Mammary epithelial cell (primary cell): ENCODE measurements at places on chromosomes 3 and 15. TPM values are rescaled to one million over a fixed set of nuclear protein-coding genes. Genes with fewer than 3 reads are reported as not detected.

GRCh38 chr3:99838755-99839154, 21.1 kb downstream of the CMSS1 start:
- no peak for DNase-seq

DNA sequence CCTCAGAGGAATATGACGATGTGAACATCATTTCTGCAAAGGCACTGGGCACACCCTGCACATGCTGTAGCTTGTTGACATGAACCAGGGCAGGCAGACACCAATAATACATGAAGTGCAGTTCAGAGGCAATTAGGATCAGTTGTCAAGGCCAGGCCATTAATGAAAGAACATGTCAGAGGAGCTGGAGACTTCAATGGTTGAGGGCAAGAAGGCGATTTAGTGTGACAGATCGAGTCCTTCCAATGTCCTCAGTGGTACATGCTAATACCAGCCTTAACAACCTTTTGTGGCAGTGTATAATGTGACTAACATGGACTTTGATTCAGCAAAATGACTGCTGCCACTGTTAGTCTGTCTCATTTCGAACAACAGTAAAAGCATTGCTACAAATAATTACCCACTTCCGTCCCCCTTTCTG, 205.2 kb upstream of the NANOGP8 start:
- peak; percentile 23 for DNase-seq

GRCh38 chr15:68114840-68115239, 60.7 kb downstream of the PIAS1 start:
- no peak for DNase-seq

DNA sequence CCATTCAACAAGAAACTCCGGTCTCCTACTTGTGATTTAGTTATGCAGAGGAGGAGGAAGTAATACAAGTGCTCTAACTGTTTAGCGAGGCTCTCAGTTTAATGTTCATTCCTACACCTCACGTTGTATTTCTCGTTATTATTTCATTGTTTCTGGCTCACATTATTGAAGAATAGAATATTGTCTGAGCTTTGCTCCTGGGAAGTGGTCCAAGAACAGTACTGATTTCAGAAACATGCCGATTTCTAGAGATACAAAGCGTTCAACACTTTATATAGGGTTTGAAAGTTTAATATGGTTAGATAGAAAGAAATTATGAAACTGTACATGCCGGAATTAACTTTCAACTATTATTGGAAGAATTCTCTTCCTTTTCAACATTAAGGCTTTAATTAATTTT, 1145.5 kb downstream of the TBL1XR1 start:
- DNase-seq: no peak

- DNase-seq: peak; percentile 6
Observed at GRCh38 chr15:79520654-79521053, 88.5 kb downstream of the MINAR1 start.

GRCh38 chr3:158804441-158804840, 2.6 kb downstream of the MFSD1 start:
- DNase-seq: no peak

- no peak for DNase-seq
Observed at GRCh38 chr3:99867594-99868310, 50.1 kb downstream of the CMSS1 start.

GRCh38 chr15:47717036-47717612, at the start of gene SEMA6D:
Gene SEMA6D, plus strand, starts transcription at chr15:47717505. Its CDS starts 42,294 bp downstream, at chr15:47759799.
- peak; percentile 57 for DNase-seq

DNA sequence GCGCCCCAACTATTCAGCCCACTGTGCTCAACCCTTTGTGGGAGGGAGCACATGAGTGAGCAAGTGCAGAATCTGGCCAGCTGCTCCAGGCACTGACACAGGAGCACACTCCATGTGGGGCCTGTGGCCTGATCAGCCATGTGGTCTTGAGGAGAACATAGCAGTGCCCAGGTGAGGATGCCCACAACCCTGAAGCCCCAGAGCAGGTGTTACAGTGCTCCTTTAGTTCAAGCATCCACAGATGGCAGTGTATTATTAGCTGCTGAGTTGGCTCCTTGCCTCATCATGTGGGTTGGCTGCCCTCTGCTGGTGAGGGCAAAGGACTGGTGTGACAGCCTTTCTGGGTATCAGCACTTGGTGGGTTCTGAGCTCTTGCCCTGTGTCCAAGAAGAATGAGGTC, 1588.2 kb downstream of the SI start:
- peak; percentile 19 for DNase-seq

DNA sequence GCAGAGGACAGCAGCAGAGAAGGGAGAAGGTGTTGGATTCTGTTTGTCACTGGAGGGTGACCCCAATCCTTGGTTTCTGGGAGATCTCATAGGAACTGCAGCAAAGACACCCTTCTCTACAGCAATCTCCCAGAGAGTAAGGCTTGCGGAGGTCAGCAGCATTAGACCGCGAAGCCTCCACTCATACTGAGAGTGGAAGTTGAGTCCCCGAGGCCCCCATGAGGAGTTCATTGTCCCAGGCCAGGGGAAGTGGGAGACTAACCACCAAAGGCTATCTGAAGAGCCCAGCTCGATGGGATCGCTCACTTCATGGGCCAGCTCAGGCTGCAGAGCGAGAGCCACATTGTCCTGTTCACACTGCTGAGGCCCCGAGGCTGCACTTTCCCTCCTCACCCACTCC, 44.6 kb downstream of the GLDN start:
- no peak for DNase-seq

- DNase-seq: no peak
Observed at GRCh38 chr15:90819390-90819789, 49.0 kb upstream of the FURIN start.

DNA sequence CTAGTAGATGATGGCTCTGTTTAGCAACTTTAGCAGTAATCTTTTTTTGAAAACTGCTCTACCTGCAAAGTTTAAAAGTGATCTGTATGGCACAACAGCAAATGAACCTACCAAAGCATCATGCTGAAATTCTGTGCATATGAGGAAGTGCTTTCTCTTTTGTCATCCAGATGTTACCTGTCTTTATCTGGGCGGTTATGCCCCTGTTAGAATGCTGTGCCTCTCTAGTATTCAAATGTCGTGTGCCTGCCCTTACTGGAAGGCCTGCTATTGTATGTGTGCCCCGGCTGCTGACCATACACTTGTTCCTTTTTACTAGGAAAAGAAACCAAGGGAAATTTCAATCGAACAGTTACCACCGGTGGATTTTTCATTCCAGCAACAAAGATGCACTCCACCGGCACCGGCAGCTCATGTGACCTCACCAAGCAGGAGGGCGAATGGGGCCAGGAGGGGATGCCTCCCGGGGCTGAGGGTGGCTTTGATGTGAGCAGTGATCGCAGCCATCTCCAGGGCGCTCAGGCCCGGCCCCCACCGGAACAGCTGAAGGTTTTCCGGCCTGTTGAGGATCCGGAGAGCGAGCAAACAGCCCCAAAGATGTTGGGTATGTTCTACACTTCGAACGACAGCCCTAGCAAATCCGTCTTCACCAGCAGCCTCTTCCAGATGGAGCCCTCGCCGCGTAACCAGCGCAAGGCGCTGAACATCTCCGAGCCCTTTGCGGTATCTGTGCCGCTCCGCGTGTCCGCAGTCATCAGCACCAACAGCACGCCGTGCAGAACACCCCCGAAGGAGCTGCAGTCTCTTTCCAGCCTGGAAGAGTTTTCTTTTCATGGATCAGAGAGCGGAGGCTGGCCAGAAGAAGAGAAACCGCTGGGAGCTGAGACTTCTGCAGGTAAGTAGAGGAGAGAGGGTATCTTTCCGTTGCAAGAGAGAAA, 61.6 kb downstream of the TMEM39A start:
- no peak for DNase-seq

DNA sequence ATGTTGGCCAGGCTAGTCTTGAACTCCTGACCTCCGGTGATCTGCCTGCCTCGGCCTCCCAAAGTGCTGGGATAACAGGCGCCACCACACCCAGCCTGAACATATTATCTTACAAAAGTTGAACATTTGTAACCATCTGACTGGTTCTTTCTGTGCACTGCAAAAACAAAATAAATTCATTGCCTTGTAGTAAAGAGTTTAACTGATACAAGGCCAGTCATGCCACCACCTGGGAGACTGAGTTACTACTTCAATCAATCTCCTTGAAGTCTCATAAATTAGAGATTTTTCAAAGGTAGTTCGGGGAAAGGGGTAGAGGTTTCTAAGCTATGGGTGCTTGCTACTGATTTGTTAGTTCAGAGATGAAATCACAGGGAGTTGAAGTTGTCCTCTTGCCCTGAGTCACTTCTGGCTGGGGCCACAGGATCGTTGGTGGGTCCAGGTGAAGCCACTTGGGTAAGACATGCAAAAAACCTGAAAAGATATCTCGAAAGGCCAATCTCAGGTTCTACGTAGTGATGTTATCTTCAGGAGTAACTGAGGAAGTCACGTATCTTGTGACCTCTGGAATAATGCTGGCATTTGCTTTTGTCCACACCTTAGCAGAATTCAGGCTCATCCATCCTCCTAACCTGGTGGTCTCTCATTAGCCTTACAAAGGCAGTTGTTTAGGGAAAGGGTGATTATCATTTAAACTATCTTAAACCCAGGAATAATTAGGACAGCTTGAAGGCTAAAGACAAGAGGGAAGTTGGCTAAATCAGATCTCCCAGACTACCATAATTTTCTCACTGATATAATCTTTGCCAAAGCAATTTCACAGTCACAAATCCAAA, 33.7 kb downstream of the ZBTB11 start:
- DNase-seq: no peak

GRCh38 chr3:137768361-137769321, 4.5 kb downstream of the SOX14 start:
- no peak for DNase-seq

DNA sequence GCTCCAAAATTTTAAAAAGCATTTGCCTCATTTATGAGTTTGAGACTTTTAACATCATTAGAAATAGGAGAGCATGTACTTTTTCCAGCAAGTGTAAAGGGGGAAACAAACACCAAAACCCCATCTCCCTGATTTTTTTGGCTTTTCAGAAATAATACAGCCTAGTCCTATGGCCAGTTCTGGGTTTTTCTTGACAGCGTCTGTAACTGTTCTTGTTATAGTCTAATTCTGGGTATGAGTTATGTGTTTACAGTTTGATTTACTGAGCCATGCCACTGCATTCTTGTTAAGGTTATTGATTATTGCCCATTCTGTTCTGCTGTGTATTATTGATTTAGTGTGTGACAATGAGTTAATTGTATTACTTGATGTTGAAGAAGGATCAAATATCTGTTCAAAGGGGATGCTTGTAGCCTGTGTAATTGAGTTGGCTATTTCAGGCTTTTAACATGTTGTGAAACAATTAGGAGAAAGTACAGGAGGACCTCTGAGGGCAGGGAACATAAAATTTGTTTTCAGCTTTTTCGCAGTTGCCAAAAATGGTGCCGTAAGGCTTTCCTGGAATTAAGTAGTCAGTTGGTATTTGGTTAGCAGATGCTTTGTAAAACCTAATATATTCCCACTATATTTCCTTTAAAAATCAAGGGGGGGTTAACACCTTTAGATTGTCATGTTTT, 46.1 kb downstream of the MBNL1 start:
- no peak for DNase-seq

GRCh38 chr15:75823860-75824613, 19.2 kb upstream of the UBE2Q2 start:
- DNase-seq: no peak

DNA sequence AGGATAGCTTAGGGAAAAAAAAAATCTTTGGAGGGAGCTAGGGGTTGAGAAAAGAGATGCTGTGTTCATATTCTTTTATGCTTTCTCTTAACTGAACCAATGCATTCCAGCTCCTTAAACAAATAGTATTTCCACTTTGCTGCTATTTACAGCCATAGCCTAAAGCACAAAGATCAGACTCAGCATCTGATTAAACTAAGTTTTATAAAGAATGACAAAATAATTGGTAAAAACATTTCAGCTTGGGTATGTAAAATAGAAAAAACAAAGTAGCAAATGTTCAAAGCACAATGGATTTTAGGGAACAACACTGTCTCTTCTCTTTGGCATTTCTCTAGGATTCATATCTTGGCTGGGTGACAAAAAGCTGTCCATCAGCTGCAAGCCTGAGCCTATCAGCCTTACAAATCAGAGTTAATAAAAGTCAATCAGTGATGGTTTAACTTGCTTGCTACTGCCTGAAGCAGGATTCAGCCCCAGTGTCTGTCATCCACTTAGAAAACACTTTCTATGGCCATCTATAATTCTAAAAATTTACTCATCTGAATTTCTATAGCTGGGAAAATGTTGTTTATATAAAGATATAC, 232.1 kb upstream of the CDIN1 start:
- DNase-seq: no peak

DNA sequence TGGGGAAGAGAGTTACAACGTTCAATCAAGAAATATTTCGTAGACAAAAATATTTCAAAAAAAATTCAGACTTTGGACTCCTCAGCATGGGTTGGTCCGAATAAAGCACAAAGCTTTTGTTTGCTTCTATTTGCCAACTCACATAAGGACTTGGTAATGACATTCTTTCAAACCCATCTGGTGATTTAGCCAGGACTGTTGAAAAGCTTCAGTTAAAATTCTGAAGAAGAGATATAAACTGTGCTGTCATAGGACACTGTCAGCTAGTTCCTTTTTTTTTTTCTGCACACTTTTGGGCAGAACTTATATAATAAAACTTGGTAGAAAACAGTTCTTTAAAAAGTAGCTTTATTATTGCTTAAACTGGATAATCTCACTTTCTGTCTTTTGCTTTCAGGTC, 660.8 kb upstream of the SGO1 start:
- no peak for DNase-seq

- peak; percentile 42 for DNase-seq
Observed at GRCh38 chr3:192916371-192917027, 1.2 kb downstream of the MB21D2 start.

- DNase-seq: no peak
Observed at GRCh38 chr3:39445927-39446326, 21.6 kb upstream of the MOBP start.

DNA sequence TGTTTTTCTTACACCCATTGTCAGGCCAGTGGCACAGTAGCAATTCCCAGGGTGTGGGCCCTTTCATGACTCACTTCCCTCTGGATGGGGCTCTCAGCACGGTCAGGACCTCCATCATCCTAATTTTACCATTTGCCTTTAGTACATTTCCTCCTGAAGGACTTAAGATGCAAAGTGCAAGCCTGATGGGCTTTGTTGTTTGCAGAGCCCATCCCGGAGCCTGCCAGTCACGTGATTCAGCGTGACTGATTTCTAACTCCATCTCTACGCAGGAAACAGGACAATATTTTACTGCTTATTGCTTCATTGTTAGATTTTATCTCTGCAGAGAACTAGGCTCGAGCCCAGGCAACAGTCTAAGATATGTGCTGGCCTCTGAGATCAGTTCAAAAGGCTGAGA, 223.7 kb downstream of the PDZRN3 start:
- no peak for DNase-seq

- peak; percentile 35 for DNase-seq
Observed at GRCh38 chr3:171347301-171348039, 112.7 kb downstream of the TNIK start.

GRCh38 chr15:38072348-38073177, 138.1 kb downstream of the TMCO5A start:
- DNase-seq: peak; percentile 88

GRCh38 chr3:65406470-65406869, 632.2 kb downstream of the MAGI1 start:
- DNase-seq: no peak

GP9 gene
- polyA plus RNA-seq: not detected

P2RY1 gene
- 0.12 TPM for polyA plus RNA-seq

HDC gene
- polyA plus RNA-seq: not detected

TNFAIP8L3 gene
- 2.7 TPM for polyA plus RNA-seq

GOLGA6L7 gene
- not detected for polyA plus RNA-seq

PDIA5 gene
- polyA plus RNA-seq: 28.0 TPM
